ENCODE measurements at places on chromosomes 12 and 14.

DNA sequence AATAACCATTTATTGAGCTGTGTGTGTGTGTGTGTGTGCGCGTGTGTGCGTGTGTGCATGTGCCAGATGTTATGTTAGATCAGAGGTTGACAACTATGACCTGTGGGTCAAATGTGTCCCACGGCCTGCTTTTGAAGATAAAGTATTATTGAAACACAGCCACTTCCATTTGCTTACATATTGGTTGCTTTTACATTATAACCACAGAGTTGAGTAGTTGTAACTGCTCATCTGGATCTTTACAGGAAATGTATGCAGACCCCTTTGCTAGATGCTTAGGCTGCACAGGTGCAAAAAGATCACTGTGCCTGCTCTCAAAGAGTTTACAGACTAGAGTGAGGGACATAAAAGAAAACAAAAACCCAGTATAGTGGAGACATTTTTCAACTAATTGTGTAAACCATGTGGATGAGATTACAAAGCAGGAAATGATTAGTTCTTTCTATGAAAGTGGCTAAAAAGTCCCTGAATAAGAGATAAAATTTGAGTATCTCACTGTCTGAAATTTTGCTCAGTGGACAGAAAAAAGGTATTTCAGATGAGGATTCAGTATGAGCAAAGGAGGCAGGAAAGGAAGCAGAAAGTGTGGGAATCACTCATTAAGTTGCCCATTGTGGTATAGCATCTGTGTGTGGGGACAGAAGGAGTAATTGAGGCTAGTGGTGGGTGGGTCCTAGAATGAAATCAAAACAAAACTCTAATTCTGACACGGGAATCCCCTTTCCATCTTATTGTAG lies 188.4 kb downstream of the PAH start:
- DNase-seq: no peak

DNA sequence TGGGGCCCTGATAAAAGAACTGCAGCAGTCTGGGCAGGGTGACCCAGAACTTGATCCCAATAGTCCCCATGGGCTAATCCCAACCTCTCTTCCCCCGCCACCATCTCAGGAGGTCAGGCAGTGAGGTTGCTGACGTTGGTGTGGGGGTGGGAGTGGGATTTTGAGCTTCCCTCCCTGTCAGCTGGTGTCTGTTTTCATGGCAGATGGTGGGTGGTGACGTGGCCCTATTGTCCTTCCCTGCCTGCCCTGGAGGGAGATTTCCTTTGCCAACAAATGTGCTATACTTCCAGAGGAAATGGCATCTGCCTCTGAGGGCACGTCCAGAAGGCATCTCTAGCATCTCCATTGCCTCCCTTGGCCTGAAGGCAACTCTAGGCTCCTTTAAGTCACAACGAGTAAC lies 37.7 kb downstream of the NEUROD4 start:
- DNase-seq: no peak

GRCh38 chr12:42511656-42512055 lies 77.9 kb downstream of the PRICKLE1 start:
- DNase-seq: no peak

DNA sequence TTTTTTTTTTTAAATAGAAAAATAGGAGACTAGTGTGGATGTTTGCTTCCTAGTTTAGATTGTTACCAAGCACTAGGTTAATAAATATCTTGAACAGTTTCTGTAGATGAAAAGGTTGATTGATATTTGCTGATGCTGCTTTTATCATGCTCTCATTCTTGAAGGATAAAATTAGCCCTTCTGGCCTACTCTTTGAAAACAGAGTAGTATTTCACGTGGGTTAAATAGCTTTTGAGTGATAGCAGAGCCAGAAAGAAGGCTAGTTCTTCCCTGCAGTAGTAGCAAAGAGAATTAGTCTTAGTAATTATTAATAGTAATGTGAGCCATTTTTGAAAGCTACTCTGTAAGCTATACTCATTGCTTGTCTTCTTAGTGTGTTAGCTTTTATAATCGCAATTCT lies 5.2 kb downstream of the NEDD1 start:
- no peak for DNase-seq

- no peak for DNase-seq
Observed at GRCh38 chr14:101862177-101862576, 100.7 kb downstream of the PPP2R5C start.

DNA sequence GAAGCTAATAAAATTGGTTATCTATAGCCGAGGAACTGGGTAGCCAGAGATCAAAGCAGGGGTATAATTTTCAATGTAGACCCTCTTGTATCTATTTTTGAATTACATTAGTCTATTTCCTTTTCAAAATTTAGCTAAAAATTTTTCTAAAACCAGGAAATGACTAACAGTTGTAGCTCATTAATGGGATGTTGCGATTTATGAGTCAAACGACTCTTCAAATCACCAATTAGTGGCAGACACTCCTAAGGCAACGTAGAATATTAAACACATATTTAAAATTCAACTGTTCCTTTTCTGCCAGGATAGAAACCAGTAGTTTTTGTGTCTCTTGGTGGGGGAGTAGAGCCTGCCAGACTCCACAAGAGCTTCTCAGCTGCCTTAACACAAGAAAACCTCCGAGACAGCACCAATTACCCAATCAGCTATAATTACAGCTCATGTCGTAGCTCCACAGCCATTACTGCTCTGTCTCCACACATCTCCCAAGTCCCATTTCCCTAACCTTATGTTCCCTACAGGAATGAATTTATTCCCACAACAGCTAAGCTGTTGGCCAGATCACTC lies 26.9 kb downstream of the GCN1 start:
- DNase-seq: no peak

GRCh38 chr14:65277580-65278270 lies 134.8 kb upstream of the FUT8 start:
- DNase-seq: no peak

GRCh38 chr12:6392504-6392903 lies 8.5 kb downstream of the LTBR start:
- no peak for DNase-seq

- DNase-seq: no peak
Observed at GRCh38 chr12:78697817-78698415, 166.7 kb upstream of the SYT1 start.

DNA sequence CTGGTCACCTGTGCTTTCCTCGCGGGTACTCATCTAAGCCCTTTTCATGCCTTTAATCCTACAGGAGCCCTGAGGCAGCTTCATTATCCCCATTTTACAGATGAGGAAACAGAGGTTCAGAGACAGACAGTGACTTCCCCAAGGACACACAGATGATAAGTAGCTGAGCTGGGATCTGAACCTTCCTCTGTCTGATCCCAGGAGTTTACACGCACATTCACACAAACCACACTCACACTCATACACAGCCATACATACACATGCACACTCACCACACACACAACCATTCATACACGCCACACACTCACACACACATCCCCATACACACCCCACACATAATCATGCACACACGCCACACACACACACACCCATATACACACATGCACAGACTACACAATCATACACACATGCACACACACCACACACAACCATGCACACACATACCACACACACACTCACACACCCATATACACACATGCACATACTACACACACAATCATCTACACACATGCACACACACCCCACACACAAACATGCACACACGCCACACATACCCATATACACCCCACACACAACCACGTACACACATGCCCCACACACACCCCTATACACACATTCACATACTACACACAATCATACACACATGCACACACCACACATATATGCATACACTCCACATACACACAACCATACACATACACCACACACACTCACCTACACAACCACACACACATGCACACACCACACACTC lies 2.7 kb downstream of the TMEM119 start:
- no peak for DNase-seq

GRCh38 chr12:92989715-92990484 lies 60.8 kb upstream of the EEA1 start:
- DNase-seq: no peak

DNA sequence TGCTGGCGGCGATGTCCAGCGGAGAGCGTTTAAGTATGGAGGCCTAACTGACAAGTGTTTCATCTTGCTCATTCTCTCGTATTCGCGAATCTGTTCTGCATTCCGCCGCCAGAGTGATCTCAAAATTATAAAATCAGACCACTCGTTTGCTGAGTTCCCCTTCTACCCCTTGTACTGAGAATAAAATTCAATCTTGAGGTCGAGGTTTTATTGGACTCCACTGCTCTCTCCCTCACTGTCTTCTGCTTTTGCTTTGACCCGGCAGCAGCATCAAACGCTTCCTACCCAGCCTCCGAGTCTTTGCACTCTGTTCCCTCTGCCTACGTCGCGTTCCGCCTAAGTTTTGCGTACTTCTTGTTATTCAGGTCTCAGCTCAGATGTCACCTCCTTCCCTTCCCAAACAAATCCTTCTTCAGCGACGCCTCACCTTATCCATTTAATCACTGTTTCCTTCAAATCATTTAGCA lies 462 bp downstream of the KNTC1 start:
- no peak for DNase-seq

GRCh38 chr12:98594050-98594835 lies 757 bp downstream of the SLC25A3 start:
- peak; percentile 59 for DNase-seq

GRCh38 chr12:75378354-75378753 lies 12.5 kb upstream of the GLIPR1L2 start:
- no peak for DNase-seq

GRCh38 chr12:132288516-132289215 lies 40.7 kb downstream of the GALNT9 start:
- no peak for DNase-seq

- DNase-seq: no peak
Observed at GRCh38 chr12:18731156-18731555, 6.7 kb downstream of the PLCZ1 start.

DNA sequence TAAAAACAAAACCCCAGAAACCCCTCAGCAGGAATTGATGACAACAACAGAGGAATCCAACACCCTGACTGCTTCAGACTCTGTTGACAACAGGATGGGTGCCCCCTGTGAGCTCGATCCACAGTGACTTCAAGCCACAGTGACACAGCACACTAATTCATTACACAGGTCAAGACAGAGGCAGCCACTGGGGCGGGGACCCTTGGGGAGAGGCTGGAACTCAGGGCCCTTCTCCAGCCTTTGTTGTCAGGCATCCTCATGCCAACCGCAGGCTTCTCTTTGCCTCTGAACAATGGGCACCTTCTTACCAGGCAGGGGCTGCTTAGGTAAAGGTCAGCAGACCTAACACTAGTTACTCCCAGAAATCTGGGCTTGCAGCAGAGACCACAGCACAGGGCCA lies 37.6 kb downstream of the ACADS start:
- no peak for DNase-seq

- no peak for DNase-seq
Observed at GRCh38 chr12:67919406-67919805, 69.8 kb upstream of the IFNG-AS1 start.

- DNase-seq: no peak
Observed at GRCh38 chr12:15728118-15728598, 61.0 kb downstream of the EPS8 start.

DNA sequence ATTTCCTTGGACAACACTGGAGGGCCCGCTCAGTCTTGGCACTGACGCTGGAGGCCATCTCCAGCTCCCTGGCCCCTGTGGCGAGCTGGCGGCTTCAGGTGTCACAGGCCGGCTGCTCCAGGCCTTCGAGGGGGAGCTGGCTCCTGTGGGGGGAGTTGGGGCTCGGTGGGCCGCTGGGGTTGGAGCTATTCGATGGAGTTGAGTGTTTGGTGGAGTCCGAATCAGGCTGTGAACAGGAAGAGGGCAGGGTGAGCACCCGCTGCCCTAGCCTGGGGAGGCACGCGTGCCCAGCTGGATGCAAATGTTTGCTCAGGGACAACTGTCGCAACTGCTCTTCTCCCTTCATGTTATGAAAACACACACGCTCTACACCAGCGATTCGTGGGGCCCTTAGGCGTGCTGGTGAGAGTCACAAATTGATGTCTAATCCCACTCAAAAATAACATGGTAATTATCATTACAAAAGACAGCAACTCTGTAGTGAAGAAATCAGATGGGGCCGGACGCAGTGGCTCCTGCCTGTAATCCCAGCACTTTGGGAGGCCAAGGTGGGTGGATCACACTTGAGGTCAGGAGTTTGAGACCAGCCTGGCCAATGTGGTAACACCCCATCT lies 11.3 kb downstream of the AMN start:
- no peak for DNase-seq

DNA sequence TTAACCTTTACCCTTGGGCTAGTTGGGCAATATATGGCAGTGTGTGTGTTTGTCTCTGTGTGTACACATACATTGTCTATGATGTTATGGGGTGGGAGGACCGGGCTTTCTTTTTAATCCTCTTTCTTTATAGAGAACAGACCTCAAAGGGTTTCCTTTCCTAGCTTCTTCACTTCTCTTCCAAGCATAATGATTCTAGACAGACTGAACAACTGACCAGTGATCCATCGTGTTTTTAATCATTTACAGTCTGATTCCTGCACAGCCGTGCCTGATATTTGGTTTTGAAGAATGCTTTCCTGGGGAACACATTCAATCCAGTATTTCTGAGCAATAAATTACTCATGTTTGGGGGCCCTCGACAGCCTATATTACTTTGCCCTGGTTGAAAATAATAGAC lies 481.1 kb upstream of the DCN start:
- no peak for DNase-seq

DNA sequence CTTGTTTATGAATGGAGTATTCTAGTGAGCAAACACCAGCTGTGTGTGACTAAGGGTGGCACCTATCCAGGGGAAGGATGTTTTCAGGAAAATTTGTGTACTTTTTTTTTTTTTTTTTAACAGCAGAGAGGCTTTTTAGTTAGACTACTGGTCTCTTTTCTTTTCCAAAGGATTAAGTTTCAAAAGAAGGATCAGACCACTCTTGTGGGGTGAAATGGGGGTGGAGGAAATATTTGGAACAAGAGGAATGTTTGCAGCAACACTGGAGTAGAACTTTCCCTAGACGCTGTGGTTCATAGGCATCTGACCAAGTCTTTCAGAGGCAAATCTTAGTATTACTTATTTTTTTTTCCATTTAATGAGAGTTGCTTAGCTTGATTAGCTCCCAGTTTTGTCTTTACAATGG lies 21.1 kb downstream of the NUBPL start:
- no peak for DNase-seq

GRCh38 chr12:53659011-53659551 lies 16.8 kb downstream of the ATP5MC2 start:
- no peak for DNase-seq

GRCh38 chr12:10069976-10070375 lies 28.8 kb downstream of the CLEC1A start:
- no peak for DNase-seq

DNA sequence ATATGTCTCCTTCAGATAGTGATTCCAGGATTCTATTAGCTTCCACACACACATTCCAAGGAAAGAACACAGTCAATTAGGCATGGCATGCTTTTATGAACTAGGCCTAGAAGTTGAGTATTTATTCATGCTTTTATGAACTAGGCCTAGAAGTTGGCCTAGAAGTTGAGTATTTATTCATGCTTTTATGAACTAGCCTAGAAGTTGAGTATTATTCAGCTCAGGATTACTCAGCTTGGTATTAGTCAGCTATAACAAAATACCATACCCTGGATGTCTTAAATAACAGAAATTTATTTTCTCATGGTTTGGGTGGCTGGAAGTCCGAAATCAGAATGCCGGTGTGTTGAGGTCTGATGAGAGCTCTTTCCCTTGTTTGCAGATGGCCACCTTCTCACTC lies 442.7 kb upstream of the FLRT2 start:
- DNase-seq: no peak
